ENCODE measurements at places on chromosomes 1 and 21. TPM values are rescaled to one million over a fixed set of nuclear protein-coding genes. Genes with fewer than 3 reads are reported as not detected.

The PLPP3 gene
- 103 TPM for polyA plus RNA-seq

The WNT2B gene
- 3.7 TPM for polyA plus RNA-seq

The CLIC6 gene
- 7.2 TPM for polyA plus RNA-seq

The CAPZB gene
- polyA plus RNA-seq, result 261 TPM
